ENCODE measurements at places on chromosomes 3 and 15.

DNA sequence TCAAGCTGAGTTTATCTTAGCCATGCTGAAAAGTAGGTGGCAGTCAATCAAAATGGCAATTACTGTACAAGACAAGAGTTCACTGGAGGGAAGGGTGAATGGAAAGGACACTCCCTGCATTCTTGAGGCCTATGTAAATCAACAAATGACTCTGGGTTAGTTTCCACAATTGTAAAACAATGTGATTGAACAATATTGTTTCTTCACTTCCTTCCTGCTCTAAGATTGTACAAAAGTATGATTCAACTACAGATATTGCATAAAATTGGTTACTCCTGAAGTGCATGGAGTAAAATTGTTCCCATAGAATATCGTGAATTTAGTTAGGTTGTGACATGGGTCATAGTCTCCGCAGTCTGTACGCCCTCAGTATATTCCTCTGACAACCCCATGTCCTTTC, 277.6 kb downstream of the LPP start:
- no peak for DNase-seq

DNA sequence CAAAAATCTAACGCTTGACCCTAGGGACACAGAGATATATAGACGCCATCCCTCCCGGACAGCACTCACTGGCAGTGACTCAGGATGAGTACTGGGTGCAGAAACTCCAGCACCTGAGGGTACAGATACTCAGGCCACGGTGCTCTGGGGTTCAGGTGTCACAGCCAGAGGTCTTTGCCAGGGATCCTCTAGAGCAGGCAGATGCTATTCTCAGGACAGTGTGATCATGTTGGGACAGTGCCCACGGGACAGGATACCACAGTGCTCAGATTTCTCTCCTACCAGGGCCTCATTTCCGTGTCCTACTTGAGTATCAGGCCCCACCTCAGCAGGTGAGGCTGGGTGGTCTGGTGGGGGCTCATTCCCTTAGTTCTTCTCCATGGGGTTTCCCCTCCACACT, 34.4 kb downstream of the HOMER2 start:
- no peak for DNase-seq

GRCh38 chr15:100206643-100207042, 135.1 kb downstream of the ADAMTS17 start:
- DNase-seq = no peak

DNA sequence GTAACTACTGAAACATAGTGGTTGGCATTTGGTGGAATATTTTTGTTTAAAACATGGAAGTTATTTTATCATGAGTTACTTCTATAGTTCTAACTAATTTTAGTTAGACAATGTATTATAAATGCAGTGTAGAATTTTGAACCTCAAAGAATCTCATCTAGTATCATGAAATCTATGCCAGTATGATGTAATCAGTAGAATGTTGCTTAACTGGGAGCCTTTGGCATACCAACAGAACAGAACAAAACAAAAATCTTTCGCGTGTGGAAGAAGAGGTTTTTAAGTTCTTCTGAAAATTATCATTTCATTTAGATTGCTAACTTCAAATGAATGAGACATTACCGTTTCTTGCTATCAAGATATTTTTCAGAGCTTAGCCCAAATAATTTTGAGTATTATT, 98.4 kb upstream of the LRRFIP2 start:
- no peak for DNase-seq

- DNase-seq = no peak
These were observed 36.6 kb downstream of the AMOTL2 start for GRCh38 chr3:134337511-134338200.

- no peak for DNase-seq
These were observed 22.8 kb downstream of the EFCC1 start for GRCh38 chr3:129023909-129024308.

- no peak for DNase-seq
These were observed 632 bp upstream of the COPS2 start for GRCh38 chr15:49155834-49156627.

GRCh38 chr3:107450254-107450893, 72.4 kb upstream of the BBX start:
- no peak for DNase-seq

- no peak for DNase-seq
These were observed 11.0 kb upstream of the KNG1 start for GRCh38 chr3:186705882-186706780.

DNA sequence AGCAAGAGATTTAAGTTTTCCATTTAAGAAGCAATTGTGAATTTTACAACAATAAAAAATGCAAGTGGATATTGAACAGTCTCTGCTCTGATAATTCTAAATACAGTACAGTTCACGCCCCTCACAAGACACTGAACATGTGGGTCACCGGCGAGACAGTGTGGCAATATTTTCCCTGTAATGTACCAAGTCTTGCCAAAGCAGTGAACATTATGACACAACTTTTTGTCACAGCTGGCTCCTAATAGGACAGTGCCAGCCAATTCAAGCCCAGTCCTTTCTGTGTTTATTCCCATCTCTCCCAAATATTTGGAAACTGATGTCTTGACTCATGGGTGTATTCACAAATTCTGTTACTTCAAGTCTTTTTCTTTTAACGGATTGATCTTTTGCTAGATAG, 62.3 kb downstream of the PPARG start:
- DNase-seq = no peak

DNA sequence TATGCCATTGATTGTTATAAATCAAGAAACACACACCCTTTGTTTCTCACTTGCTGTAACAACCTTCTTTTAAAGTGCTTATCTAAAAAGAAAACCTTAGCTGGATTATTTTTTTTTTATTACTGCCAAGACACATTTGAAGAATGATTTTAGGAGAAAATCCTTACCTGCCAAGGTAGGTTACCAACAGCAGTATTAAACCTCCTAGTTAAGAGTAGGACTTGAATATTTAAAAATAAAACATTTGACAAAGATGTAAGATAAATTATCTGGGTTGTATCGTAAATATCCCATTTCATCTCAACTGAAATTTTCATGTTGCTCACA, 192.1 kb downstream of the PDZRN3 start:
- no peak for DNase-seq

GRCh38 chr3:119647171-119647570, 13.2 kb downstream of the POPDC2 start:
- DNase-seq = no peak

DNA sequence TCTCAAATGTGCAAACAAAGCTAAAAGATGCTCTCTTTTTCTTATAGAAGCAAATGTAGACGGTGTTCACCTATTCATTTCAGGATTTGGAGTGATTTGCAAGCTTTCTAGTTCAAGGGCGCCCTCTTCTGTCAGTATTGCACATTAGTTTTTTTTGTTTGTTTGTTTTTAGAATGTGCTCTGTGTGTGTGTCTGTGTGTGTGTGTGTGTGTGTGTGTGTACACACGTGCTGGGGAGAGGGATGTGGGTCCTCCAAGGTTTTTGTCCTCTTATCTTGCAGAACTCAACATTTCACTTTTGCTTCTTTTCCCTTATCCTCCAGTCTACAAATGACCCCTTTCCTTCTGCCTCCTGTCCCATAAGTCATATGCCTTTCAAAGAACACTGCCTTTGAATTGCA, 23.5 kb downstream of the DNAH1 start:
- peak; percentile 14 for DNase-seq

DNA sequence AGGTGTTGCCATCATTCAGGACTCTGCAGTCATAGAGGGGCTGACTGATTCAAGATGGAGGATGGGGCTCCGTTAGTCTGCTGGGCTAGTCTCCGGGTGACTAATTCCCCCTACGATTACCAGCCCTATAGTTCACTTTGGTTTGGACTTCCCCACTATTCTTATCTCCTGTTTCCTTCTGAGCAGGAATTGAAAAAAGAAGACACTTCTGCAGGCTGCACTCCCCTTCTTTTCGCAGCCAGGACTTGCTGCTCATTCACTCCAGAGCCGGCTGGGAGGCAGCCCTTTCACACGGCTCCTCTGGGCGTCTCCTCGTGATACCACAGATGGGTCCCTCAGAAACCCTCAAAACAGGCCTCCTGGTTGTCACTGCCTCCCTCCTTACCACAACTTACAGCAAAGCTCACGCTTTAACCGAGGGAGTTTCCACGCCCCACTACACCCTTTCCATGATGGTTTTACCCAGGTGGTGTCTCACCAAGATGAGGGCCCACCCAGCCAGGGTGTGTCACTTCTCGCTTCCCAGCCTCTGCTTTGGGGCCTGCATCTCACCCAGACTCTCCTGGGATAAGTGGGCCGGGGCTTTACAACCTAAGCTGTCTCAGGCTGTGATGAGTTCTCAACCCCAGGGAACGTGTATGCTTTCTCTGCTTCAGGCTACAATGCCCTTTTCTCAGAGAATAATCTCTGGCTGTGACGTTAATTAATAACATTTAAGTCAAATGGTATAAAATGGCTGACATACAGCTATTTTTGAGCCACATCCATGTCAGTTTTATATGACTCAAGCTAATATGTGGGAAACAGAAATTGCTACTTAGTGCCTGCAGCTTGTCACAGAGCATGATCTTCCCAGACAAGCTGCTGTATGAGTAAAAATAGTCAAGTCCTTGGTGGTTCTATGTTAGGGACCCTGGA, 11.9 kb downstream of the CX3CR1 start:
- DNase-seq = peak; percentile 65

DNA sequence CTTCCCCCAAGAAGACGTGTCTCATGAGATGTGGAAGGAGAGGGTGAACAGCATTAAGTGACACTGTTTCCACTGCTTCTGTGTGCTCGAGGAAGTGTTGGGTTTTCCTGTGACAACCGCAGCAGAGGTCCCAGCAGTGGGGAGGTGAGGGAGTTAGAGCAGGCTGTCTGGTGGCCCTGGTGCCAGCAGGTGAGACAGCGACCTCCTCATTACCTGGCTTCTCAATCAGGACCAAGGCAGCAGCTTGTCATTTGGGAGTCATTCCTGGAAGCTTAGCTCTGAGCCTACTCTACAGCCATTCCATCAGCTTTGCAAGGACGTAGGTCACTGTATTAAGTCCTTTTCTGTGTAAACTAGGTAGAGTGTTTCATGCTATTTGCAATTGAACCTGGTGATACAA, 63.3 kb upstream of the RGMA start:
- no peak for DNase-seq

DNA sequence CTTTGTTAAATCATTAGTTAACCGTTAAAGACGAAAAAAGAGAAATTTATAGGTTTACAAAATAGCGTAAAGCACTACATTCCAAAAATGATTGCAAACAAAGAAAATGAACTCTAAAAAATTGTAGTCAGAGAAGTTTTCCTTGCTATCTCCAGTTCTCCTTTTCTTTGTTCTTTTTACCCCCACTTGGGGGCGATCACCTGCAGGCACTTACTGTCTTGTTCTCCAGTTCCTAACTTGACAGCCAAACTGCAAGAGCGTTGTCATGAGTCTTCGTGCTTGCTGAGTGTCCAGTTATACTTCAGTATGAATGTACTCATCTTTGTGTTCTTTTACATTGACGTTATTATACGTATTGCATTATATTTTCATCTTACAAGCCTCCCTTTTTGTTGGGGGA, 54.5 kb downstream of the CHD2 start:
- DNase-seq = no peak

GRCh38 chr15:69853544-69853951, 244.2 kb downstream of the TLE3 start:
- DNase-seq = no peak

GRCh38 chr15:90818251-90819210, 49.9 kb upstream of the FURIN start:
- no peak for DNase-seq

- no peak for DNase-seq
These were observed 4.1 kb upstream of the CLDN1 start for GRCh38 chr3:190326361-190326760.

- DNase-seq = no peak
These were observed 5.2 kb downstream of the CEP97 start for GRCh38 chr3:101729586-101729985.

DNA sequence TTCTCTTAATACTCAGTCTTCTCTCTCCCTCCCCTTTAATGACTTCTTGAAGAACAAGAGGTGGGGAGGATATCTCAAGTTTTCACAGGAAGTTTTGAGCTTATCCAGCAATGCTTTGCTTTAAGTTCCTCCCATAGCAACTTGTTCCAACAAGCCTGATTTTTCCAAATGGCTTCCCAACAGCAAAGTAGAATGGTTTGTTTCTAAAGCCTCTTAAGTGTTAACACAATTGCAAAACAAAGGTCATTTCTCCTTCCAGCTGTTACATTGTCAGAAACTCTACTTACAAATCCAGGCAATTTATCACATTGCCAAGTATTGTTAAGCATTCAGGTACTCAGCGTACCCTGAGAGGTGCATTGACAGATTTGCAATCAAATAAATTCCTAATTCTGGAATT, 6.8 kb upstream of the ZNF770 start:
- no peak for DNase-seq

DNA sequence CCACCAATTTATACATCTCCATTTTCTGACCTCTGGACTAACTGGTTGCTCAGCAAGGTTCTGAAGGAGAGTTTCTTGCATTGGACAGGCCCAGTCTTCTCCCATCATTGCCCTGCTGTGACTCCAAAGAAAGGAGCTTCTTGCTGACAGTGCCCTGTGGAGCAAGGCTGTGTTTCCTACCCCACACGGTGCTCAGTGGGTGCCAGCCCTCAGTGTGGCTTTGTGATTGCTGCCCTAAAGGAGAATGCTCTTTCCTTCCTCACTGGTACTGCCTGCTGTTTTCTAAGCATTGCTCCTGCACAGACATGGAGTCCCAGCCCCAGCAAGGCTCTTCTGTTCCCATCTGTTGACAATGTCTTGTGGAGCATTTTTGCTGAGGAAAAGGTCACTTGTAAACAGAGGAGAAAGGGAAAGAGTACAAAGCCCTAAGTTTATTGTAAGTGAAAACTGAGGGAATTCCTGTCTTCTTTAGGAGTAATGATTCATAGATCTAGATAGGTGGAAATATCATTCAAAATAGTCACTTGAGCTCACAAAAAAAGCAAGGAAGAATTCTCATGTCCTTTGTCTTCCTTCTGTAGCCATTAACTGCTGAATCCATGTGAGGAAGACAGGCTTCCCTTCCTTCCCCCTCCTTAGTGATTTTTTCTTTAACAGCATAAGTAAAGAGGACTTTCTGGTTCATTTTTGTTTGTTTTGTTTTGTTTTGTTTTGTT, 62.9 kb downstream of the HMG20A start:
- DNase-seq = no peak

GRCh38 chr15:99440029-99440428, 125.8 kb upstream of the MEF2A start:
- DNase-seq = no peak

- no peak for DNase-seq
These were observed 275.9 kb upstream of the NR2F2 start for GRCh38 chr15:96054621-96055020.

- no peak for DNase-seq
These were observed 226.6 kb upstream of the IL12A start for GRCh38 chr3:159761848-159762635.

DNA sequence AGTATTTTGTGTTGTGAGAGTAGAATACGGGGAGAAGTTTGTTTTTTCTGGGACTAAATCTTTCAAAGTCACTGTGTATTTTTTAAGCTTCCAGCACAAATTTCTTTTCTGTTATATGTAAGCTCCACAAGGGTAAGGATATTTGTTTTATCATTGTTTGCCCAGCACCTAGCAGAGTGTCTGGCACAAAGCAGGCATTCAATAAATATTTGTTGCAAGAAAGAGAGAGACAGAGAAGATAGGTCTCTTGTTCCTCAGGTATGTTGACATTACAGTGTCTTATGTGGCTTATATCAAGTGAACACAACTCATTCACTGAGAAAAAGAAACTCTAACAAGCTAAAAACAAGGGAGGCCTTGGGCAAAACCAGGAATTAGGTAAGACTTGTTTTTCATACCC, 26.6 kb upstream of the FNDC3B start:
- no peak for DNase-seq

- no peak for DNase-seq
These were observed 751.7 kb downstream of the CADM2 start for GRCh38 chr3:85710490-85710889.

- DNase-seq = no peak
These were observed 2.1 kb downstream of the LDHAL6B start for GRCh38 chr15:59208613-59209249.
